ENCODE measurements at places on chromosomes 1 and 21.

- no peak for DNase-seq
These were observed 25.8 kb upstream of the RUNX3 start for GRCh38 chr1:24955779-24956365.

DNA sequence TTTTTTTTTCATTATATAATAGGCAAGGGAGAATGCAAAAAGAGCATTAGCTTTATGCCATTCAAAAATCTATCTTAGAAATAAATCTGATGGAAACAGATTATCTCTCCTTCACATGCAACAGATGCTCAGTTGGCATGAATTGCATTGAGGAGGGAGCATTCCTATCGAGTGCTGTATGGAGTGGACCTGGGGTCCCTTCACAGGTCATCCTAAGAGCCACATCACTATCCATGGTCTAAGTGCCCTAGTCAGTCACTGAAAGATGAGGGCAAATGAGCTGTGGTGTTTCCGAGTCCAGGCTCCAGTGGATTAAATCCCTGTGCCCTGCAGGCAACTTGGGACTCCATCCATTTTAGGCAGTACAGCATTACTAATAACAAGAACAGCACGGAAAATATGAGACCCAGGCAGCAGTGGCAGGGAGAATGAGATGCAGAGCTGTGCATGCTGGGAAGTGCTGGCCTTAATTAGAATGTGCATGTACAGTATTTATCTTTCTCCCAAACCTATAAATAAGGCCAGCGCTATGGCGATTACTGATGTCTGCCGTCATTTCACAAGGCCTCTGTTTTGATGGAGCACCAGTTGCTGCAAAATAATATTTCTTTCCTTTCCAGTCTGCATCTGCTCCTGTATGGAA, 512.3 kb upstream of the PLXNA2 start:
- no peak for DNase-seq

GRCh38 chr1:178278916-178279686, 185.2 kb downstream of the RASAL2 start:
- DNase-seq = no peak

GRCh38 chr1:65825741-65826140, 33.0 kb downstream of the PDE4B start:
- no peak for DNase-seq

DNA sequence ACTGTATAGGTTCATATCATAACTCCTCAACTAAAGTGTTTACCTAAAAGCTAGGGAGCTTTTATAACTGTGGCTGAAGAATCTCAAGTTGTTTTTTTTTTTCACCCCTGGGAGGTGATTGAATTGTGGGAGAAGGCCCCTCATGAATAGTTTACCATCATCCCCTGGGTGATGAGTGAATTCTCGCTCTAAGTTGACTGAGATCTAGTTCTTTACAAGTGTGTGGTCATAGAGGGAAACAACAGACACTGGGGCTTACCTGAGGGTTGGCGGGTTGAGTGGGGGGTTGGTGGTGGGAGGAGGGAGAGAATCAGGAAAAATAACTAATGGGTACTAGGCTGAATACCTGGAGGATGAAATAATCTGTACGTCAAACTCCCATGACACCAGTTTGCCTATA, 7.9 kb upstream of the ZSCAN20 start:
- DNase-seq = no peak

DNA sequence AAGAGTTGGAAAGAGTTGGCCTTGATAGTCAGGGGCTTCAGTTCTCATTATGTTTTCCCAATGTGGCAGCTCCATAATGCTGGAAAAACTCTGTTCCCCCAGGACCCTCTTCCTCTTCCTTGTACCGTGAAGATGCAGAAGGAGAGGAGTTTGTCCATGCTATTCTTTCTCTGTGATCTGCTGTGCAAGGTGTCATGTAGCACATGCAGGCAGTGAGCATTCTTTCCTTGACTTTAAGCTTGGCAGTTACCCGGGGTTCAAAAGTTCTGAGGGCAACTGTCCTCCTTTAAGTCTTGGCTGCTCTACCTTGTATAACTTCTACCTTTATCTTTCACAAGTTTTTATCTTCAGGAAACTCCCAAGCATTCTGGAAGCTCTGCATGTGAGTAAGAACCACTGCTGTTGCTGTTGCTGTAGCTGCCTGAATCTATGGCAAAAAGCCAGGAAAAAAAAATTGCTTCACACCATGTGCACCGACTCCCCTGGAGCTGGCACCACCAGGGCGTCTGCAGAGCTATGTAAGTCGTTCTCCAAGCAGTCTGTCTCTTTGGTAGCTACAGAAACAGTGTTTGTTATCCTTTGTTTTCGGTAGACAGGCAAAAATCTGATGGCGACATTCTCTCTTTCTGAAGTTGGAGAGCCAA, 42.7 kb upstream of the SLC16A1 start:
- no peak for DNase-seq

GRCh38 chr1:99657213-99658030, 11.5 kb downstream of the PALMD start:
- no peak for DNase-seq

DNA sequence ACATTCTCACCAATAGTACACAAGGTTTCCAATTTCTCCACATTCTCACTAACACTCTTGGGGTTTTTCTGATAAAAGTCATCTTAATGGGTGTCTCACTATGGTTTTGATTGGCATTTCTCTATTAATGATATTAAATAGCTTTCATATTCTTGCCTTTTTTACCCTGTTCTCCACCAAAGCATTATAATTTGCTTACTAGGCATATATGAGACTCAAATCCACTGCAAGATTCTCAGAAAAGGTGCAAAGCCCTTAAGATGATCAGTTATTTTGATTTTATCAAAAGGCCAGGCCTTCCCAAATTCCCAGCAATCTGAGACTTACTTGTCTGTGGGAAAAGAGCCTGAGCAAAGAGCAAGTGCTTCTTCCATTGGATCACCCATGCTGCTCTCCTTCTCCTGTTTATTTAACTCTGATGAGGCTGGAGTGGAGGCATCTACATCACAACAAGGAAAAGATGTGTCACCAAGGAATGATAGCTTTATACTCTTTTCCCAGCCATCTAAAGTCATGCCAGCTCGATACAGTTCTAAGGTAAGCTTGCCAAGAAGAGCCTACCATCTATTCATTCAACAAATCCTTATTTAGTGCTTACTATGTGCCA, 24.6 kb downstream of the CLSPN start:
- DNase-seq = no peak

DNA sequence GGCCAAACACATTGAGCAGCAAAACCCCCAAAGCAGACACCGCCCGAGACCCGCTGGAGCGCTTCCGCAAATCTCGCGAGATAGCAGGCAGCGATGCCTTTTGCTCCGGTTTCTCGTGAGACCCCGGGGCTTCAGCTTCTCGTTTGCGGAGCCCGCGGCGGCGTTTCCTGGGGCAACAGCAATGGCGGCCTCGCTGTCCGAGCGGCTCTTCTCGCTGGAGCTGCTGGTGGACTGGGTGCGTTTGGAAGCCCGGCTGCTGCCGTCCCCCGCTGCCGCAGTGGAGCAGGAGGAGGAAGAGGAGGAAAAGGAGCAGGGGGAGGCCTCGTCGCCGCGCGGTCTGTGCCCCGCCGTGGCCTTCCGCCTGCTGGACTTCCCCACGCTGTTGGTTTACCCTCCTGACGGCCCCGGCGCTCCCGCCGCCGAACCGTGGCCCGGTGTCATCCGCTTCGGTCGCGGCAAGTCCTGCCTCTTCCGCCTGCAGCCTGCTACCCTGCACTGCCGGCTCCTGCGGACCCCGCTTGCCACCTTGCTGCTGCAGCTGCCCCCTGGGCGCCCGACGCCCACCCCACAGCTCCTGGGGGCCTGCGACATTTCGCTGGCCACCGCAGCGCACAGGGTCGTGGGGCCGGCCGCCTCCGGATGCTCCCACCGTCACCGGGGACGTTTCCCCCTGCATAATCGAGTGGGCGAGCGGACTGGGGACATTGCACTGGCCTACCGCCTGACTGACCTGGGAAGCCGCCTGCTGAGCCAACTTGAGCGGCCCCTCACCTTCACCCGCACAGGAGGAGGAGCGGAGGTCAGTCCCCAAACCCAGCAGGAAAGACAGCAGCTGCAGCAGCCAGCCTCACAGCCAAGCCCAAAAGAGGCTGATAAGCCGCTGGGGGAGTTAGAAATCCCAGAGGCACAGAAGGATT, at the start of gene MAP10:
Gene MAP10, plus strand, starts transcription at position 148 of the 917 bp plus-strand sequence. Its CDS starts 34 bp downstream, at position 182.
- peak; percentile 90 for DNase-seq

DNA sequence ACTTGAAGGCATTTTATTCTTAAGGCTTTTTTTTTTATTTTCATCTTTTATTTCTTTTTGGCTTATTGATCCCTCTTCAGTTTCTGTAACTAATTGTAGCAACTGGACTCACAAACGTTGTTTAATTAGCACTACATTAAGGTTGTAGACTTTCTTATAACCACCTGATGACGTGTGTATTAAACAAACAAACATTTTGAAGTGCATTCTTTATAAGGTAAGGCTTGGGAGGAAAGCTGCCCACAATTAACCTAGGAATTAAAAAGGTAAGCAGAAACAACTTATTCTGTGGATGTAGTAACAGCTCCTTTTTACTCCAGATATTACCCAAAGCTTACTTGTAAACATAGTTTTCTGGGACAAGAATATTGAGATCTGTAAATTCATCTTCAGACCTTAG, 55.0 kb downstream of the CAMSAP2 start:
- DNase-seq = no peak

DNA sequence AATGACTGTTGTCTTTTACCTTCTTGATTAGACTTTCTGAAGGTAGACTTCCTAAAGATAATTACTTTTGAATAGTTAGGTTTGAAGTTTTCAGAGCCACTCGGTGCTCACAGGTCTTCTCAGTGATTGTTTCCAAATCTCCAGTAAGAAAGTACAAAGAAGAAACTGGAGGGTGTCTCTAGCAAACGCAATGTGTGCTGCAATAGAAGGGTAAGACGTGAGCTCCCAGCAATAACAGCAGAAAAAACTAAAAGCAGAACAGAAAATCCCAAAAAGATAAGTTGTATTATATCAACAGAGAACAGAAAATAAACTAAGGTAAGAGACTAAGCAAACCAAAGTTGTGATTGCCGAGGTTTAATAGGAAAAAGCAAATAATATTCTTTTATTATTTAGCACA, 1.8 kb downstream of the CTTNBP2NL start:
- no peak for DNase-seq

DNA sequence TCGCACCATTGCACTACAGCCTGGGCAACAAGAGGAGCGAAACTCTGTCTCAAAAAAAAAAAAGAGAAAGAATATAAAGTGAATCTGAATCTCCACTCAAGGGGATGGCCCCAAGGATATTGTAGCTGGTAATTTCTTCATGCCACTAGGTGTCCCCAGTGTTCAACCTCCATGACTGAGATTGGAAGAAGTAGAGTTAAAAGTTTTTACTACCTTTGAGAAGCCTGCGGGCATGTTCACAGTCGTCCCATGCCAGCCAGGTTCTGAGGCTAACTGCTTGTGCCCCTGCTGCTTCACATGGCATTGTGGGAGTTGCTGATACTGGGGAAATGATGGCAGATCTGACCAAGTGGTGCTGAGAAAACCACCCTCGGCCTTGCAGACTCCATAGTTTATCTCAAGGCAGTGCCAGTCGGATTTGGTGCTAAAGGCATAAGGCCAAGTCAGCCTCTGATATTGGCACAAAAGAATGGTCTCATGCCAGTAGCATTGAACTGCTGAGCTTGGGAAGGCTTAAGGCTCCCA, 10.8 kb upstream of the SHISA4 start:
- DNase-seq = no peak

DNA sequence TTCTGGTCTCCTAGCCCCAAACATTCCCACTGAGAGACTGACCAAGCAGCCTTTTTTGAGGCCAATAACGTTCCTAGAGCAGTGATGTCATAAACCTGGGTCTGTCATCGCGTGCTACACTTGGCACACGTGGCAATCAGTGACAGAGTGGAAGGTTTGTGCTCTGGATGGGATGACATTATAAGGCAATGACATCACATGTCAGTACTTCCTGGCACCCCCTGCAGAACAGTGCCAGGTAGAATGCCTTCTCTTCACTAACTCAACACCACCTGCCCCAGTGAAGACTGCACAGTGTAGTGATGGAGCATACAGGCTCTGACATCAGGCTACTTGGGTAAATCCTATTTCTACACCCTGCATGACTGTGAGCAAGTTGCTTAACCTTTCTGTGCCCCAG, 5.4 kb upstream of the ZNF648 start:
- no peak for DNase-seq

Measured in H9 (cell line).